Retina (tissue), 1 donor: ENCODE measurements at places on chromosomes 5 and 9.
A peak's percentile ranks its signal among the peaks of the same experiment; 100 is the strongest.

DNA sequence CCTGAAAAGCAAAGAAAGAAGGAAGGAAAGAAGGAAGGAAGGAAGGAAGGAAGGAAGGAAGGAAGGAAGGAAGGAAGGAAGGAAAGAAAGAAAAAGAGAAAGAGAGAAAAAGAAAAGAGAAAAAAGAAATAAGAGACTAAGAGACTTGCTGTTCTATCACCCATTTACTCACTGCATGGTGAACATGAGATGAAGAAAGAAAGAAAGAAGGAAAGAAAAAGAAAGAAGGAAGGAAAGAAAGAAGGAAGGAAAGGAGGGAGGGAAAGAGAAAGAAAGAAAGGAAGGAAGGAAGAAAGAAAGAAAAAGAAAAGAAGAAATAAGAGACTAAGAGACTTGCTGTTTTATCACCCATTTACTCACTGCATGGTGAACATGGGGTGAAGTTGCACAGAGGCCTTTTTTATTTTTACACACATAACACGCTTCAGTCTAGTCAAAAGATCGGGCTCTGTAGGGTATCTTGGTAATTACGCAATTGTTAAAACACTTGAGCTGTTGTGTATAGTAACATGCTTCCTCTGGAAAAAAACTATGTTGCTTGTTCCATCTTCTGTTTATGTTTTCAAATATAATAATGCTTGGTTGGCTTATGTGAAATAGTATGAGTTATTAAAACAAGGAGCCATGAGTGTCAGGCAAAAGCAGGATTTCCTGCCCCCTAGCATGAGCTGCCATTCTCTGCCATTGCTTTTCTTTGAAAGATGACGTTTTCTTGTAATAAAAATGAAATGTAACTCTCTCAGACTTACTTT is 119.3 kb upstream of the ZNF608 start:
- no peak for DNase-seq

DNA sequence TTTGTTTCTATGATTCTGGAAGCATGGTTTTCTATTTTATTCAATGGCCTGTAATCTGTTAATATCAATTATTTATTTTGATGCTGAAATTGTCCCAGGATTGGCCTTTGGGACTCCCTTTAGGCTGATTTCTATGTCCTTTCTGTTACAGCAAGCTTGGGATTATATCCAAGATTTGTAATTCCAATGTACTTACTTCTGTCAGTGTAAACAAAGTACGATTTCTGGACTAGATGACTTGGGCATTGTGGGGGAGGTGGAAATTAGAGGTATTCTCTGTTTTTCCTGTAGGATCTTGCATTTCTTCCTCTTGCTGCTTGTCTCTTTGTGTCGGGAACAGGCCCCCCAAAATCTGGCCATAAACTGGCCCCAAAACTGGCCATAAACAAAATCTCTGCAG is 3.7 kb downstream of the PCDHGA12 start:
- DNase-seq = no peak

GRCh38 chr5:32707418-32707997 is 3.6 kb upstream of the NPR3 start:
- peak; percentile 15 for DNase-seq

- no peak for DNase-seq
These were observed 17.4 kb downstream of the UBTD2 start for GRCh38 chr5:172266071-172266675.

GRCh38 chr5:17260549-17260948 is 43.1 kb downstream of the BASP1 start:
- DNase-seq = no peak

- peak; percentile 57 for DNase-seq
These were observed 60.5 kb downstream of the SIL1 start for GRCh38 chr5:139137697-139138096.

DNA sequence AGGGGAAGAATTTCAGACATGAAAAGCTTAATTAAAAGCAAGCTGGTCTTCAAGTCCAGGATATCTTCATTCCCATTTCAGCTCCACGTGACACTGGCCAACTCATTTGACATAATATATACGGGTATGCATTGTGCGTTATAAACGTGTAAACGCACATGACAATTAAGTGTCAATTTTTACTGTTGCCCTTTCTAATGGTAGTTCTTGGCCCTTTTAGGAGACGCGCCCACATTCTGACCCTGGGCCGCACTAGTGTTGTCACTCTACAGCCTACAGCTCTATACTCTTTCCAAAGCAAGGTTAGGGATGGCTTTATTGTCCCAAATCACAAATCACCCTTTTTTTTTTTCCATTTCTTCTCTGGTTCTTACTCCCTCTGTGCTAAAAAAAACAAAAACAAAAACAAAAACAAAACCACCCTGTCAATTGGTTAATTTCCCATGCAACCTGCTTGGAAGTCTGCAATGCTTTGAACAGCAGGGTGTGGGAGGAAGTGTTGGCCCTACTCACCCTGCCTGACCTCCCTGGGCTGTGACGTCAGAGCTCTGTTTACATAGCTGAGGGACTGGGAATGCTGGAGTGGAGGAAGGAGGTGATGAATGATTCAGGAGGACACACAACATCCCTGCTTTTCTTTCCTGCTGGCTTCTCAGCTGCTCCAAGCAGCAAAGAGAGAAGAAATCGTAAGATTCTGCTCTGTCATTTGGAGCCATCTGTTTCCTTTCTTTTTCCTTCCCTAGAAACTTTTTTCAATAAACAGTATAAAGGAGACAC is 19.3 kb downstream of the RFK start:
- no peak for DNase-seq

DNA sequence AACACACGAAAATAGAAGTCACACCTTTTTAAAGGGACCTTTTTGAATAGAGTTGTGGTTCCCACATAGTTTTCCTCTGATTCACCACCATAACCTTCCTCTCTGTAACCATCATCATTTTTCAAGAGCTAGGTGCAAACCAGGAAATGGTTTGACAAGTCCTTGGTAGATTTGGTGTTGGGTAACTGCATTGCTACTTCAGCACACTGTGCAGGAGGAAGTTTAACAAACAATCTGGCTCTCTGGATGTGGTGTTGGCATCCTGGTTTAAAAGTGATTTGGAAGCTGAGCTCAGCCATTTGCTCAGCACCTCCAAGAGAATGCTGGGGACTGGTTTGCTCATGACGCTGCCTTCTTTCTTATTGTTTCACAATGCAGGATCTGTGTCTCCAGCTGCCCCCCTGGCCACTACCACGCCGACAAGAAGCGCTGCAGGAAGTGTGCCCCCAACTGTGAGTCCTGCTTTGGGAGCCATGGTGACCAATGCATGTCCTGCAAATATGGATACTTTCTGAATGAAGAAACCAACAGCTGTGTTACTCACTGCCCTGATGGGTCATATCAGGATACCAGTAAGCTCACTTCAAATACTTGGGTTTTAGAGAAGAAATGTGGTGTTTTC is 213.1 kb downstream of the RFK start:
- DNase-seq = no peak

- no peak for DNase-seq
These were observed 146.4 kb upstream of the TAS2R1 start for GRCh38 chr5:9776525-9776924.

DNA sequence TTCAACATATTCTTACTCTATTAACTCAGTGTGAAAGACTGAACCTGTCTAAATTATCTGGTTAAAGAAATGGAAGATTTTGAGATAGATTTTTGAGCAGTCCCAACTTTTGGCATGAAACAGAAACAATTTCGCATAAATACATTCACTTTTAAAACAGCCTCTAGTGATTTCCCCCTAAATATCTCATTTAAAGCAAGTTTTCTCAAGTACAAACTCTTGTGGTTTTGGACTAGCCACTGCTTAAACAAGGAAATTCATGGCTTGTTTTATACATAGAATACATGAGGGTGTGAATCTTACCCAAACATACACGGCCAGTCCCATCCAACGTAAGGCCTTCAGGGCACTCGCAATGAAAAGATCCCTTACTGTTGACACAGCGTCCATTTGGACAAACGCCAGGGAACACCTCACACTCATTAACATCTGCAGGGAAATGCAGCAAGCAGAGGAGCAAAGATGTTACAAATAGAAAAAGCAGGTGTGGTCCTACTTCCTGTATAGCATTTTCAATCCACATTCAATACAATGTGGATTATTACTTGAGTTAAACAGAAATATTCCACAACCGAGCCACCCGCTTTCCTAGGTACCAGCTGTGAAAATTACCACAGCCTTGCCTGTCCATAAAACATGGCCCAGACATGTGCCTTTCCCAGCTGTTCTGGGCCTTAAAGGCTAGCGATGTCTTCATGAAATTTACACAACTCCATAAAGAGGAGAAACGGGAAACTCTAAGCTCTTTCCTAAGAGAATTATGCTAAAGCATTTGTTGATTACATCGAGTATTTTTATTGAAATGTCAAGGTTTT is 188.8 kb downstream of the FBN2 start:
- DNase-seq = no peak

DNA sequence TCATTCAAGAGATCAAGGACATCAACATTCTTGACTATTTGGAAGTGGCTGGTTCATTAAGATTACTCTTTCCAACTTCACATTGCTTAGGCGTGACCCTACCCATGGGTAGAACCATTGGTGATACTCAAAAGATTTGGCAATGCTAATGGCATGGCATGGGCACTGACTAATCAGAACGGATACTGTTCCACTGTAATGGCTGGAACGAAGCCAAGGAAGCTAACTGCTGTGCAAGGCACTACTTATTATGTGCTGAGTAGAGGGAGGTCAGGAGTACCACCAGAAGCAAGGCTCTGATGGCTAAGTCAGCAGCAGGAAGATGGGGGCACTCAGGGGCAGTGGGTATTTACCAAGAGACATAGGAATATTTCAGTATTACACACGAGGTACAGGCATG is 31.9 kb downstream of the GNA14 start:
- DNase-seq = no peak

DNA sequence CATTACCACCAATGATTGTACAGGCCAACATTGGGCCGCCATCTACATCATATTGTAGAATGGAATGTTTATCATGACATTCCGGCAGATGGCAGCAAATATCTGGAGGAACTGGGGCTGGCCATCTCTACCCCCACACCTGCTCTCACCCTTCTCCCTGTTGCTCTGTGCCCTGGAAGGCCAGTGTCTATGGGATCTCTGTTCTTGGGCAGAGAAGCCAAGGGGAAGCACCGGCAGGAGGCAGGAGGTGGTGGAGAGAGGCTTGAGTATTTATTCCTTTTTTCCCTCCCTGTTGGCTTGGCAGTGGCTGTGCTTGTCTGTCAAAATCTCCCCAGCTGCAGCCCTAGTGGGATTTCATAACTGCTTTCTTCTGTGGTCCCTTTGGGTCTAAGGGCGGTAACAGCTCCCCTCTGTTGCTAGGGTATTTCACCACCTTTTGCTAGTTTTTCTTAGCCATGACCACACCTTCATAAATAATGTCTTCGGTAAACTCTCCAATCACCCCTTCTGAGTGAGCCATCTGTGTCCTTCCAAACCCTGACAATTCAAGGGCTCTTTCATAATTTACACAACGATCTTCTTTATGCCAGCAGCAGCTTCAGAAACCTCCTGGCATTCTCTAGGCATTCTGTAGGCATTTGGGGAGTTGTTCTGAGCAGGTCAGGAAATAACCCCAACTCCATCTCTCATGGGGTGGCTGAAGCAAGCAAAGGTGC is 225.8 kb downstream of the MELK start:
- peak; percentile 49 for DNase-seq

DNA sequence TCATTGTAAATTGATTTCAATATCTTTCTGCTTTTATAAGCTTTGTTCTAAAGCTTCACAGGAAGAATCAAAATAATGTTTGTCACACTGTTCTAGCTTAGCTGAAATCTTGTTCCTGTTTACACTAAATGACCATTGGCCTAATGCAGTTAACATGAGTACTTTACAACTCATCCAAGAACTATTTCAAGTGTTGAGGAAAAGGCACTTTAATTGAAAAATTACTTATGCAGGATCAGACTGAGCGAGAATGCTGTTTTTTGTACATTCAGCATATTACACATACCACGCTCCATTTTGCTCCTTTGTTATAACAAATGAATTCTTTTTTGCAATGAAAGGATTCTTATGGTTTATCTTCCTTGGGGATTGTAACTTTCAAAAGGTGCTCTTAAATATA is 22.4 kb upstream of the SMIM15 start:
- DNase-seq = no peak

DNA sequence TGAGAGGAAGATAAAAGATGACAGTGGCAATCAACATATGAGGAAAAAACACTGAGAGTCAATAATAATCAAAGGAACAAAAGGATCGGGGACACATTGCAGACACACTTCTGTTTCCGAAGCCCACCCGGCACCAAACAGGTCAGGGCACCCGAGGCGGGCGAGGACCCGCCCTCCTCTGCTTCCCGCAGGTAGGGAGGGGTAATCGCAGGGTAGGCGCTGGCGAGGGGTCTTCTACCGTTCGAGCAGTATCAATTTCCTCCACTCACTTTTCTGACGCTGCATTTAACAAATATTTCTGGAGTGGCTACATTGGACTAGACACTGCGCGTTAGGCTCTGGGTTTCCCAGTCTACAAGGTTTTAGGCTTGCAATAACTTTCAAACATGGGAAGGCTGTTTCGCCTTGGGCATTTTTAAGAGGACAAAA is 1.3 kb downstream of the TXN start:
- no peak for DNase-seq

GRCh38 chr5:164217464-164217863 is 712.0 kb downstream of the MAT2B start:
- DNase-seq = no peak
